ENCODE measurements at places on chromosomes 16 and 17.
A peak's percentile ranks its signal among the peaks of the same experiment; 100 is the strongest.

DNA sequence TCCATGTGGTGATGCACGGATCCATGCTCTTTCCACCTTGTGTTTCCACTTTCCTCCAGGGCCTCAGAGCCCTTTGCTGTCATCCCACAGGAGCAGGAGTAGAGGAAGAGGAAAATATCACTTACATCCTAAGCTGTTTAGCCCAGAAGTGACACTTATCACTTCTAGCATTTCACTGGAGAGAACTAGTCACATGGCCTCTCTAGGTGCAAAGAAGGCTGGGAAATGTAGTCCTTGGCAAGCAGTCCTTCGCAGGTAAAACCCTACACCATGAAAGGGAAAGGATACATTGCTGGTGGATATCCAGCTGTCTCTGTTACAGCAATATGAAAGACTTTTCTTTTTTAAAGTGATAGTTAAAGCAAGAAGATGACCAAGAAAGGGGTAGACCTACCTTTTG lies 185.9 kb downstream of the RGS9 start:
- peak; percentile 60 for DNase-seq
- H3K4me3 ChIP-seq, result no peak overlapping the region
- H3K27me3 ChIP-seq, result no peaks in the 10 kb centered on the region
- no peaks in the 10 kb centered on the region for H3K36me3 ChIP-seq
- peaks cover 7% of the 10 kb centered on the region for H3K4me1 ChIP-seq
- no peak overlapping the region for H3K27ac ChIP-seq

DNA sequence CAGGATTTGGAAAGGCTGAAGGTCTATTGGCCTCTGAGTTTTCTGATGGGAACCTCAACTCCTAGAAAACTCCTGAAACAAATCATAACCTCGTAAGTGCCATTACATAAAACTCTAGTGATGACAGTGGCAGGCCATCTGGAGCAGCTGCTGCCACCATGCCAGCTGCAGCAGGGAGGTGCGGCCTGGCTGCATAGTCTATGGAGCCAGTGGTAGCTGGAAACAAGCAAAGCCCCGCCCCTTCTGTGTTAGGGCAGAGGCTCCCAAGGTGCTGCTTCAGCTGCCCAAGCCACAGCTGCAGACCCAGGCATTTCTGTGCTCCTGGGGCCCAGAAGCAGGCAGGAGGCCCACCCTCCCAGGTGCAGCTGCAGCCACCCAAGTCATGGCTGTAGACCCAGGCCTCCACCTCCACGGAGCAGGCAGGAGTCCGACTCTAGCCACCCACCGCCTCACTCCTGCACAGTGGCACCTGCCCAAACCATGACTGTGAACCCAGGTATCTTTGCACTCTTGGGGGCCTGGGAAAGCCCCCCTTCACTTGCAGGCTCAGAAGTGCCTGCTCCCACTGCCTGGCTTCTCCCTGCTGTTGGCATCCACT lies 254.1 kb upstream of the KCNJ16 start:
- H3K4me3 ChIP-seq, result no peak overlapping the region
- DNase-seq, result no peak
- H3K36me3 ChIP-seq, result no peaks in the 10 kb centered on the region
- no peak overlapping the region for H3K27ac ChIP-seq
- H3K4me1 ChIP-seq, result peaks cover 8% of the 10 kb centered on the region

DNA sequence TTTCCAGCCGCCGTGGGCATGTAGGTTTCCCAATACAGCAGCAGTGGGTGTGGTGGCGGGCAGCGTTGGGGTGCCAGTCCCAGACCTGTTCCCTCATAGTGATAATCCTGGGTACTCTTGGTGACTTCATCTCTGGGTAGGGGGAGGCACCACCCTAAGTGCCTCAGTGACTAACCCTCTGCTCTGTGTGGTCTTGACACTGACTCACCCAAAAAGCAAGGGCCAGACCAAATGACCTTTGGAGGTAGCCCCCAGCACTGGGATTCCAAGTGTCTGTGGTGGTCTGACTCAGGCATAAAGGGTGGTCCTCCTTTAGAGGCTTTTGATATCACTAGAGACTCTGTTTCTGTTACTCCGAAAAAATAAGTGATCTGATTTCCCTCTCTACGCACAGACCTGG lies 908 bp downstream of the CALB2 start:
- no peak for DNase-seq
- H3K27me3 ChIP-seq, result no peaks in the 10 kb centered on the region
- H3K27ac ChIP-seq, result no peak overlapping the region
- H3K4me1 ChIP-seq, result peaks cover 5% of the 10 kb centered on the region

DNA sequence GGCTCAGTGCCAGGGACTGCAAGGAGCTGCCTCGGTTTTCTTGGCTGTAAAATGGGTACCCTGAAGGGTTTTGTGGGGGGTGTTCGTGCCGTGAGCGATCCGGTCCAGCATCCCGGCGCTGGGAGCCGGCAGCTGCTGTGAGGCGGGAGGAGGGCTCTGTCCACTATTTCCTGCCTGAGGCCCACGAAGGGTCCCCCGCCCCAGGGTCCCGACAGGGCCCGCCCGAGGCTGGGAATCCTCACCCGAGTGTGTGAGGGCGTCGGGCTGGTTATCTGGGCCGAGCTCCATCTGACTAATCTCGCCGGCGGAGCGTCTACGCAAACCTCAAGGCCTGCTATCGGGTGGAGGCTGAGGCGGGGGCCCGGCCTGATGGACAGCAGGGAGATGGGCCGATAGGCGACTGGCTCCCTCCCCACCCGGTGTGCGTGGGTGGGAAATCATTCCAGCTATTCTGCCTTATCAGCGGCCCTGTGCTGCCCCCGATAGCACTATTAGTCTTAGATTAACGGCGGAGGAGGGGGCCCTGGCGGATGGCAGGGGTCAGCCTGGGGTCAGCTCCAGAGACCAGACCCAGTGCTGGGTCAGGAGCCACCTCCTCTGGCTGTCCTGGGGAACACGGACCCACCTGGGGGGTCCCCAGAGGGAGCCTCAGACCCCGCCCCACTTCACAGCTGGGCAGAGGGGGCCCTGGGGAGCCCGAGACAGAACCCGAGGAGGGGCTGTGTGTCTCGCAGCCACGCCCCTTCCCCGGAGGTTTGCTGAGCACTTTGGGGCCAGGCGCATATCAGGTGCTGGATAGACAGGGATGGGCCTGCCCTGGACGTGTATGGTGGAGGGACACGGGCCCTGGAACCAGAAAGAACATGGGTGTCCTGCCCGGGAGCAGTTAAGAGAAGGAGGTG lies 44.7 kb downstream of the ZFPM1 start:
- H3K4me3 ChIP-seq, result no peak overlapping the region
- H3K27me3 ChIP-seq, result no peaks in the 10 kb centered on the region
- no peak for DNase-seq
- no peaks in the 10 kb centered on the region for H3K36me3 ChIP-seq
- H3K4me1 ChIP-seq, result no peaks in the 10 kb centered on the region

- H3K27ac ChIP-seq, result no peak overlapping the region
- DNase-seq, result no peak
- H3K4me1 ChIP-seq, result peaks cover 45% of the 10 kb centered on the region
These were observed 1.4 kb downstream of the YPEL2 start for GRCh38 chr17:59332749-59333377.

- H3K4me3 ChIP-seq, result no peak overlapping the region
- no peak for DNase-seq
- peak overlapping the region; percentile 59 for H3K27ac ChIP-seq
- no peaks in the 10 kb centered on the region for H3K36me3 ChIP-seq
- H3K27me3 ChIP-seq, result no peaks in the 10 kb centered on the region
These were observed 5.4 kb downstream of the PGS1 start for GRCh38 chr17:78383725-78384471.

DNA sequence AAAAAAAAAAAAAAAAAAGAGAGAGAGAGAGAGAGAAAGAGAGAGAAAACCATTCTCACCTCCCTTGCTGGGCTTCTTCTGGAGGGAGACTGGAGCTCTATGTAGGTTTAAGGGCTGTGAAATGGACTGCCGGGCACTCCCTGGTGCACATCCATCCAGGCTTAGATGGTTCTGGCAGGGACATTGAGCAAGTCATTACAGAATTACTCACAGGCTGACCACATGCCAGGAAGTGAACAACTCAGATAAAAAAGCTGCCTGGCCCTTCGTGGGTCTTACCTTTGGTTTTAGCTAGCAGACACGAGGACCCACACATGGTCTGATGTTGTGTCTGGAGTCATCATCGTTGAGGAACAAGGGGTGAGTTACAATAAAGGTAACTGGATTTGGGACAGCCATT lies 847.4 kb upstream of the EEF2KMT start:
- DNase-seq, result no peak
- no peak overlapping the region for H3K4me3 ChIP-seq
- H3K4me1 ChIP-seq, result no peaks in the 10 kb centered on the region
- H3K36me3 ChIP-seq, result no peaks in the 10 kb centered on the region
- no peak overlapping the region for H3K27ac ChIP-seq
- H3K27me3 ChIP-seq, result no peaks in the 10 kb centered on the region

- DNase-seq, result no peak
- no peaks in the 10 kb centered on the region for H3K36me3 ChIP-seq
- H3K4me3 ChIP-seq, result no peak overlapping the region
- no peaks in the 10 kb centered on the region for H3K27me3 ChIP-seq
- no peaks in the 10 kb centered on the region for H3K4me1 ChIP-seq
- H3K27ac ChIP-seq, result no peak overlapping the region
These were observed 182.6 kb upstream of the SDK2 start for GRCh38 chr17:73826872-73827228.

DNA sequence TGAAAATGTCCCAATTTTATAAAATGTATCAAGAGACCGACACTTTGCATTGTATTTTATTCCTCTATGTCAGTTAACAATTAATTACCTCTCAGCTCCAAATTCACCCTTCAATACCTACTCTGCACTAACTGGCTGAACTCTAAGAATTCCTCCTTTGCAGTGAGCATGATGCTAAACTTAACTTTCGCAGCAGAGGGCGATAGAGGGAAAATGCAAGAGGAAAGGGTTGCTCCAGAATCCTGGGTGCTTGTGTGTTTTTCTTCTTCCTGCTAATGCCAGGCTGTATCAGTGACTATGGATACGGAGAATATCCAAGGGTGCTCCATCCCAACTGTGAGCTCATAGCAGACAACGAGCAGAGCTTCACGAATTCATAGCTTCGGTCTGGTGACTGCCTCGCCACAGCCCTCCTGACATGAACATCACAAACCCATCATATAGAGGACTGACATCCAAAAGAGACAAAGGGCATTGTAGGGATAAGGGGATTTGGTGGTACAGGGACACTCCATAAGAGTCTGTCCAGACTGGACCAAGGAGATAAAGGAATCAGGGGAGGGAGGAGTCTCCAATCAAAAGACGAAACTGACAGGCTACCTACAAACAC lies 172.9 kb downstream of the STX8 start:
- no peaks in the 10 kb centered on the region for H3K36me3 ChIP-seq
- H3K4me1 ChIP-seq, result no peaks in the 10 kb centered on the region
- no peak overlapping the region for H3K27ac ChIP-seq
- peak; percentile 74 for DNase-seq
- H3K4me3 ChIP-seq, result no peak overlapping the region

GRCh38 chr16:30383521-30383920 lies 1.2 kb upstream of the SEPTIN1 start:
- peak; percentile 35 for DNase-seq
- H3K4me3 ChIP-seq, result no peak overlapping the region
- H3K4me1 ChIP-seq, result peaks cover 39% of the 10 kb centered on the region
- H3K36me3 ChIP-seq, result no peaks in the 10 kb centered on the region

GRCh38 chr16:62253966-62254365 lies 217.7 kb upstream of the CDH8 start:
- H3K36me3 ChIP-seq, result no peaks in the 10 kb centered on the region
- no peaks in the 10 kb centered on the region for H3K4me1 ChIP-seq
- no peak overlapping the region for H3K4me3 ChIP-seq
- no peak for DNase-seq
- H3K27ac ChIP-seq, result no peak overlapping the region
- H3K27me3 ChIP-seq, result no peaks in the 10 kb centered on the region

DNA sequence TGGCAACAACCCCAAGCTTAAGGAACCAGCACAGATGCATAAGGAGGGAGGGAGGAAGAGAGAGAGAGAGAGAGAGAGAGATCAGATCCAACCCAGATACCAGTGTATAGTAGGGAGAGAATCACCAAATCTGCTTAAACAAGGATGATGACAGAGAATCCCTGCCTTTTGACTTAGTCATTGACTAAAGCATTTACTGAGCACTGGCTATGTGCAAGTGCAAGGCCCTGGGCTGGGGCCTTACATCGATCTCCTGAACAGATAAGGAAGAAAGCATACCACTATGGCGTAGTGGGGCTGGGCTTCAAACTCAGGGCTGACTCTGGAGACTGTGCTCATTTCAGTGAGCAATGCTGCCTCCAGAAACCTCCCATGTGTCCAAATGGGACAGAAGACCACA lies 15.8 kb downstream of the TSNAXIP1 start:
- H3K4me1 ChIP-seq, result no peaks in the 10 kb centered on the region
- no peaks in the 10 kb centered on the region for H3K27me3 ChIP-seq
- no peak overlapping the region for H3K4me3 ChIP-seq
- no peak overlapping the region for H3K27ac ChIP-seq
- DNase-seq, result no peak

- H3K27ac ChIP-seq, result no peak overlapping the region
- no peaks in the 10 kb centered on the region for H3K27me3 ChIP-seq
- H3K4me3 ChIP-seq, result no peak overlapping the region
- H3K4me1 ChIP-seq, result peaks cover 62% of the 10 kb centered on the region
- DNase-seq, result no peak
These were observed 24.0 kb downstream of the YWHAE start for GRCh38 chr17:1376061-1376460.

DNA sequence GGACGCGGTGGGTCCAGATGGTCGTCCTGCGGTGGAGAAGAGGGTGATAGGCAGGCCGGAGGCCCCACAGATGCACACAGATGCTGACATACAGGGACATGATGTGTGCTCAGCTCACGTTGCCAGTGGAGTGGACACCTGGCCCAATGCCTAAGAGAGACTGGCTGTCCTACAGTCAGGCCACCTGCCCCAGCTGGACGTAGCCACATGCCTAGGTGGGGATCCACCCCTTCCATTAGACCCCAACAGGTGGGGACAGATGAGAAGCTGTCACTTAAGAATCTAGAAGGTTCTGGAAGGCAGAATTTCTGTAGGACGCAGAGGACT lies 117.6 kb upstream of the ZNF750 start:
- H3K4me3 ChIP-seq, result no peak overlapping the region
- no peaks in the 10 kb centered on the region for H3K36me3 ChIP-seq
- H3K4me1 ChIP-seq, result no peaks in the 10 kb centered on the region
- H3K27ac ChIP-seq, result no peak overlapping the region

GRCh38 chr17:40354221-40355122 lies 10.1 kb downstream of the GJD3 start:
- peaks cover 17% of the 10 kb centered on the region for H3K4me1 ChIP-seq
- H3K27ac ChIP-seq, result no peak overlapping the region
- H3K4me3 ChIP-seq, result no peak overlapping the region
- H3K36me3 ChIP-seq, result peaks cover 5% of the 10 kb centered on the region
- no peaks in the 10 kb centered on the region for H3K27me3 ChIP-seq

All from Karpas-422 (cell line).